ENCODE measurements at places on chromosomes 1 and 21. TPM values are rescaled to one million over a fixed set of nuclear protein-coding genes. Genes with fewer than 3 reads are reported as not detected.

DNA sequence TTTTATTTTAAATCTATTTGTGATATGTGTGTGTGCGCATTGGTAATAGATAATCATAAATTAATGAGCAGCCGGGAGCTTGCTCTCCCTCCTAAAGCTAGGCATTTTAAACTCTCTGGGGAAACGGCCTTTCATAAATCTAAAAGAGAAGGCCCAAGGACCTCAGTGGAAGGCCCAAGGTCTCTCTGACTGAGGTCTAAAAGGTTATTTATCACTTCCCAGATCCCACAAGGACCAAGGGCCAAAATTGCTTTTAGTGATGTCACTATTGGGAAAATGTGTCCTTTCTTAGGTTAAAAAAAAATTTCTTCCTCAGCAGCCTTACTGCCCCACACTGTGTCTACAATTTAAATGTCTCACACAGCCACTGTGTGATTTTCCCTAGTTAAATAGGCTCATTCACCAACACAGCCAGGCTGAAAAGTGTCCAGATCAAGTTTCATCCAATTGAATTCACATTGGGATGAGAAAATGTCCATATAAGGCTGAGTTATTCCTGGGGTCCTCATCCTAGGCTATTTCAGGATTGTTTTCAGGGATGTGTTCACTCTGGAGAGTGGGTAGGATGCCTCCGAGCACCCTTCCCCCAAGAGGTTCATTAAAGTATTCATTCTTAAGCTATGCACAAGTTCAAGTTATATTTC is 46.1 kb downstream of the SLC44A3 start:
- peak; percentile 92 for DNase-seq

The LAD1 gene
- total RNA-seq, result not detected

DNA sequence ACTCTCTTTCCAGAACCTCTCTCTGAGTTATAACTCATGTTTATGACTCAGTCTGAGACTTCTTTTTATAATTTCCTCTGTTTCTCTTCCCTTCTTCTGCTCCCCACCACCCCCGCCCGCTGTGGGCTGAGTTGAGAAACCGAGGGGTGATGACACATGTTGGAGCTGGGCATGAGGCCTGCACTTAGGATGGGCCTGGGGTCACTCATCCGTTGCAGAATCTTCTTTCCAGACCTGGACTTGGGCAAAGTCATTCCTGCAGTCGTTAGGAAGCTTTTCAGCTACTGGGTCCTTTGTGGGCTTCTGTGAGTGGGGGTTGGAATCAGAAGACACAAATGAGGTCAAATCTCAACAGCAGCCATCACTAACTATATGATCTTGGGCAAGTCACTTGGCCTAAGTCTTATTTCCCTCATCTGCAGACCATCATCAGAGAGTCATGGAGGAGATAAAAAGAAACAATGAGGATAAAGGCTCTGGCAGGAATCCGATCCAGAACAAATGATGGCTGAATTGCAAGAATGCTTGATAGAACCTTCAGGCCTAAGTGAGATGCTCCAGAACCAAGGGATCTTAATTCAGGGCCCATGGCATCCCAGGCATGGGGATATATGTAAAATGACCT is 53.4 kb downstream of the RPS6KA1 start:
- peak; percentile 74 for DNase-seq

DNA sequence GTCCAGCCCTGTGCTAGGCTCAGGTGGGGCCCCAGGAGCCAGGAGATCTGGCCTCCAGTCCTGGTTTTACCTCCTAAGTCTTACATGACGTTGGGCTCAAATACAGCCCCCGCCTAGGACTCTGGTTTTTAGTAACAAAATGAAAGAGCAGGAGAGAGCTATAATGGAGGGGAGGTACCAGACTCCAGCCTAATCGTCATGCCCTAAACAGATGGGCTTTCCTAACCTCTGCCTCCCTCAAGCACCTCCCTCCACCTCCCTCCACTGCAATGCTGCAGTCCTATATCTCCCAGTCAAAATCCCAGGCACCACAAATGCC is 28.6 kb downstream of the TTC39A start:
- no peak for DNase-seq

GRCh38 chr1:150813028-150813707 is 5.1 kb upstream of the CTSK start:
- DNase-seq, result peak; percentile 72

DNA sequence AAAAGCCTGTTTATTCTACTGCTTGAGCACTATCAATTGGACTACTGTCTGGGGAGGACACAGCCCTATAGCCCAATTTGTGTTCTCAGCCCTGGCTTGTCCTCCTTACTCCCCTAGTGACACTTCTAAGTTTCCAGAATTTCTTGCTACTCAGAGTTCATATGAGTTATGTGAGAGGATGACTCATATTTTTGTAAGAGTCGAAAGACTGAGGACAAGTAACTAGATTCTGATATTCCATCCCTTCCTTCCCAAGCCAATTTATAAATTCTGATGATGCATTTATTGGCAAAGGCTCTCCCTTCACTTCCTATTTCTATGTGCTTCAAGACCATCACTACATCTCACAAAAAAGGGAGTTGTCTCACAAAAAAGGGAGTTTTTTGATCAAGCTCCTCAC is 422.2 kb upstream of the DEPDC1 start:
- peak; percentile 32 for DNase-seq

DNA sequence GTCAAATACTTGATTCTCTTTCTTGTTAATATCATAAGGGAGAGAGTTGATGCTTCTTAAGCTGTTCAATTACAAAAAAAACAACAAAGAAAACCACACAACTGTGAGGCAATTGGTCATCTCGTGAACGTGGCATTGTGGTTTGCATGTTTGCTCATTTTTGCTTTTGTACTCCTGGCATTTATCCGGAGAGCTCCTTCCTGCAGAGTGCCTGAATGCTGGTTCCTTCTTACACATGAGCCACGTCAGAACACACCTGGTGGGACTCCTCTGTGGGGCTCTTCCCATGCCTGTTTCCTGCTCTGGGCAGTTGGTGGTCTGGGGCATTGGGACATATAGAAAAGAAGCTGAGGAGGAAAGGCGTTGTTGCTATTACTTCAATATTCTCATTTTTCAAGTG is 25.7 kb downstream of the KCNK1 start:
- peak; percentile 4 for DNase-seq

DNA sequence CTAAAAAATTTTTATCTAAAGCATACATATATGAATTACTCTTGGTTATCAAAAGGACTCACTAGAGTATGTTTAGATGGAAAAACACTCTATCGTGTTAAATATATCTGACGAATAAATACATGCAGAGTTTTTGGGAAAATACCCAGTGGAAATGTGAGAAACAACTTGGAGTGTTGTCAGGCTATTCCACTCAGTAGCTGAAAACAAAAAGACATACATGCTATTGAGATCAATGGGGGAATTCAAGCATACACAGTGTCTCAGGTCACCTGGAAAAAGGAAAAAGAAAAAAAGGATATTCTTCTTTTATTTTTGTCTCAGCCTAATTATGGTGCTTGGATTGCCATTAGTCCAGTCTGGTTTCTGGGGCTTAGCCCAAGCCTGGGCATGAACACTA is 247.0 kb upstream of the LYPLAL1 start:
- no peak for DNase-seq

DNA sequence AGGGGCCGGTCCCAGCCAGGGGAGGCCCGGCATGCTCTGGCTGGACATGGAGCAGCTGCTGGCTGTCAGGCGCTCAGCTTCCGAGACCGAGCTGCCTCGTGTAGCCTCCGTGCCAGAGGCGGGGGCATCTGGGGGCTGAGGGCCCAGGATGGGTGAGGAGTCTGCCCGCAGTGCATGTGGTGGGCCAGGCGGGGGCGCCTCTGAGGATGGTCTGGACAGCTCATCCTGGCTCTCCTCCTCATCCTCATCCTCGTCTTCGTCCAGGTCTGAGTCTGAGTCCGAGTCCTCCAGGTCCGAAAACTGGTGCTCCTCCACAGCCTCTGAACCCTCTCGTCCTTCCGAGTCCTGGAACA is 28.9 kb upstream of the EDN2 start:
- DNase-seq, result no peak
